Panc1 (cell line): ENCODE measurements at places on chromosomes 1 and 21. TPM values are rescaled to one million over a fixed set of nuclear protein-coding genes. Genes with fewer than 3 reads are reported as not detected.

The ADAR gene
- total RNA-seq, result 136 TPM

The LRIF1 gene
- total RNA-seq, result 34.1 TPM

The KIRREL1 gene
- 145 TPM for total RNA-seq

The FCGR3B gene
- total RNA-seq, result not detected

- no peak for DNase-seq
These were observed 83.7 kb upstream of the CTTNBP2NL start for GRCh38 chr1:112312315-112312714.

DNA sequence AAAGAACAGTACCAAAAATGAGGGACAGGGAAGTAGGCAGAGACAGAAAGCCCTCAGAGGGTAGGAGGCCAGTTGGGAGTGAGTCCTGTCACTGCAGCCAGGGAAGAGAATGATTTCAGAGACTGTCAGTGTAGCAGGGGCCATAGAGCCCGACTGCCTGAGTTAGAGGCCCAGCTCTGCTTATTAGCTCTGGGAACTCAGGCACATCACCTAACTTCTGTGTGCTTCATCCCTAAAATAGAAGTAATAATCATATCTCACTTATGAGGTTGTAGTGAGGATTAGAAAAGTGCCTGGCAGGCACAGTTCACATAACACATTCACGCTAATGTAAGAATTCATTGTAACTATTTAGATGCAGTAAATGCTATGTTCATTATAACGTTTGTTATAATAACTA is 18.3 kb downstream of the NPL start:
- DNase-seq, result no peak

- DNase-seq, result no peak
These were observed 45.9 kb upstream of the KIF26B start for GRCh38 chr1:245108909-245109308.

GRCh38 chr21:45613396-45613795 is 30.1 kb upstream of the PCBP3 start:
- no peak for DNase-seq

DNA sequence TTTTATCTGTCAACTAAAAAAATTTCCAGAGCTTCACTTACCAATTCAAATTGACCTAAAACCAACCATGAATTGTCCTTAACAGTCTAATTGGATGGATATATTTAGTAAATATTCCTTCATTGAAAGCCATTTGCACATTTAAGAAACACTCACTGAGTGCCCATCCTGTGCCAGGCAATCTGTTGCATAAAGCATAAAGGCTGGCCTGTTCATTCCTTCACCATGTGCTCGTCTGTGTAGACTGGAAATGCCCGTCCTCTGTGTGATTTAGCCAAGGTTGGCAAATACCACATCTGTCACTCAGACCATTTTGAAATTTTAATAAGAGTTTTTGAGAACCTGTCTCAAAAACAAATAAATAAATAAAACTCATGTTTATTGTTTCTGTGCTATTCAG is 57.1 kb downstream of the ZNF684 start:
- DNase-seq, result no peak

GRCh38 chr1:225923381-225923691 is 714 bp downstream of the PYCR2 start:
- no peak for DNase-seq

GRCh38 chr1:247212012-247212411 is 40.2 kb upstream of the ZNF124 start:
- no peak for DNase-seq

DNA sequence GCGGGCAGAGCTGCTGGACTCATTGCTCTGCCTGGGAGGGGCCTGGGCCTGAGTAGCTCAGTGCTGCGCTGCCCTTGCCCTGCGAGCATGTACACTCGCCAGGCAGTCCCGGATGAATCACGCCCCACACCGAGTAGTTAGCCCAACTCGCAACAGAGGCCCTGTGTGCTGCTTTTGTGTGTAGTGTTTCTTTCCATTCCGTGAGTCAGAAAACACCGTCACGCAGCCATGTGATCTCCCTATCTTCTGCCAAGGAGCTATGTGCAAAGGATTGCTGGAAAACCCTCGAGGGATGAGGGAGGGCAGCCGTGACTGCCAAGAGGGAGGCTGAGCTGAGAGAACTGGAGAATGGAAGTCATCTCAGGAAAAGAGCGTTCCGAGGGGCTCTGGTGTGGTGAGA is 37.3 kb downstream of the NENF start:
- no peak for DNase-seq

DNA sequence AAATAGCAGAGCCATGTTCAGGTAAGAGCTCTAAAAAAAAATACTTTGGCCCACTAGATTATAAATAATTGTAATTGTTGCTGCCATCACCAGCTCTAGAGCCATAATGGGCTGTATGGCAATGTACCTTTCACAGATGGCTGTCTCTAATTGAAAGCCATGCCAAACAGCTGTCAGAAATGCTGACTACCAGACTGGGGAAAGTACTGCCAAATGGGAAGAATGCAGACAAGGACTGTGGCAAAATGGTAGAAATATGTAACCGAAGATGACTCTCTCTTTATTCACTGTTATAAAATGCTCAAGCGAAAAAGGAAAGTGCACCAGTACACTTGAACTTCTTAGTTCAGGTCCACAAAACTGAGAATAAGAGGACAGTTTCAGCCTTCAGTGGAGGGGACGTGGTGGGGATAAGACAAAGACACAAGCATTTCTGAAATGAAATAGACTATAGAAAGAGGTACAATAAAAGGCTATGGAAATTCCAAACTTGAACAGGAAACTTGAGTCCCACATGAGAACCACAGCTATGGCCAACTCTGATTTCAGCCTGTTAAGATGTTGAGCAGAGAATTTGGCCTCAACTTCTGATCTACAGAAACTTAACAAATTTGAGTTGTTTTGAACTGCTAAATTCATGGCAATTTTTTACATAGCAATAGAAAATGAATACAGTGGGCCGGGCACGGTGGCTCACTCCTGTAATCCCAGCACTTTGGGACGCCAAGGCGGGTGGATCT is 46.5 kb upstream of the LPGAT1 start:
- DNase-seq, result no peak

GRCh38 chr1:162644986-162645314 is 12.7 kb downstream of the DDR2 start:
- DNase-seq, result no peak

GRCh38 chr21:41139275-41139674 is 28.7 kb upstream of the BACE2 start:
- no peak for DNase-seq

DNA sequence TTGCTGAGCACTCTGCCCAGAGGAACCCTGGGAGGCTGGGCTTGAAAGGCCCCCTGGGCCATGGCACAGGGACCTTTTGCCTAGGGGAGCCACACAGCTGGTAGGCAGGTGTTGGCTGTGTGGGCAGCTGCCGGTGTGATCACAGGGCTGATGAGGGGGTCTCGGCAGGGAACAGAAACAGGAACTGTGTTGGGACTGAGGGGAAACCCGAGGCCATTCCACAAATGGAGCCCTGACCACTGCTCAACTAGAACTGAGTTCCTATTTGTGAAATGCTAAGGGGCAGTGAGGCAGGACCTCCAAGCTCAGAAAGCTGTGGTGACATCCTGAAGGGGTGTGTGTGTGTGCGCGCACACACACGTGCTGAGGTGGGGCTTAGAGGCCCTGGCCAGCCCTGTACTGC is 6.4 kb upstream of the THEM5 start:
- no peak for DNase-seq

- no peak for DNase-seq
These were observed 43.5 kb downstream of the STYXL2 start for GRCh38 chr1:167137332-167137781.

GRCh38 chr21:28253338-28253737 is 739.3 kb downstream of the LTN1 start:
- DNase-seq, result no peak

DNA sequence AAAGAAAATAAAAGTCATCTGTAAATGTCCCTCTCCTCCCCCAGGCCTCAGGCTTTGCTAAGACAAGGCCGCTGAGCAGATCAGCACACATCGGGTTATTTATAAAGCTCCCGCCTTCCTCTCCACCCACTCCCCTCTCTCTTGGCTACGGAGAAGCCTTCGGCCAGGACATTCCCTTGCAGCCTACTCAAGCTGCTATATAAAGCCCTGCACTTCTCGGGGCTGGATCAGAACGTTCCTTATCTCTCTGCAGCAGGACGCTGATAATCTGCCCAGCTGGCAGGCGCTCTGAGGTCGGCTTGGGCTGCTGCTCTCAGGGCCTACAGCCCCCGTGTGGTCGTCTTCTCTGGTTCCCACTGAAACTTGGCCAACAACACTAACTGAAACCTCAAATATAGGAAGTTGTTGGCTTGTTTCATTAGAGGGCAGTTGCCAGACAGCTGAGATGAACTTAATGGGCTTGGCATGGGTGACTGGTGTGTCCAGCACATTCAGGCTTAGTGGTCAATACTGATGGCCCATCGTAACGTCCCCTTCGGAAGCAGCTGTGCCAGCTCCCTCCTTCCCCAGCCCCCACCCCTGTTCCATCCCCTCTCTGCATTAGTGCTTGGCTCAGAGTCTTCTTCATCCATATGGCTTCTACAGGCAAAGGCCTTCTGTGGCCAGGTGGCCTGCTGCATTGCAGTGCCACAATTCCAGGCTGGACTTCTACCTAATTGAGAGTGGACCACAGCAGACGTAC is 64.6 kb downstream of the IER5 start:
- DNase-seq, result no peak

- no peak for DNase-seq
These were observed 148.9 kb upstream of the IGSF21 start for GRCh38 chr1:17958704-17959103.

- DNase-seq, result no peak
These were observed 29.1 kb downstream of the TTC39A start for GRCh38 chr1:51301152-51301843.

GRCh38 chr1:201506557-201507359 is at the start of gene CSRP1:
TSS of gene CSRP1 (minus strand) at chr1:201507123. CDS start at chr1:201496303, 10,820 bp downstream.
- DNase-seq, result no peak

- no peak for DNase-seq
These were observed 55.9 kb upstream of the RCC1 start for GRCh38 chr1:28449904-28450303.

- no peak for DNase-seq
These were observed at the start of gene GREM2 for GRCh38 chr1:240611619-240612480. TSS of gene GREM2 (minus strand) at chr1:240612155. CDS start at chr1:240493475, 118,680 bp downstream.
